Stimulated activated CD8-positive, alpha-beta memory T cell treated with anti-CD3 and anti-CD28 coated beads, Interleukin-4, amount 100 ng/mL, for 48 hours (primary cell): ENCODE measurements at places on chromosomes 4 and X.

DNA sequence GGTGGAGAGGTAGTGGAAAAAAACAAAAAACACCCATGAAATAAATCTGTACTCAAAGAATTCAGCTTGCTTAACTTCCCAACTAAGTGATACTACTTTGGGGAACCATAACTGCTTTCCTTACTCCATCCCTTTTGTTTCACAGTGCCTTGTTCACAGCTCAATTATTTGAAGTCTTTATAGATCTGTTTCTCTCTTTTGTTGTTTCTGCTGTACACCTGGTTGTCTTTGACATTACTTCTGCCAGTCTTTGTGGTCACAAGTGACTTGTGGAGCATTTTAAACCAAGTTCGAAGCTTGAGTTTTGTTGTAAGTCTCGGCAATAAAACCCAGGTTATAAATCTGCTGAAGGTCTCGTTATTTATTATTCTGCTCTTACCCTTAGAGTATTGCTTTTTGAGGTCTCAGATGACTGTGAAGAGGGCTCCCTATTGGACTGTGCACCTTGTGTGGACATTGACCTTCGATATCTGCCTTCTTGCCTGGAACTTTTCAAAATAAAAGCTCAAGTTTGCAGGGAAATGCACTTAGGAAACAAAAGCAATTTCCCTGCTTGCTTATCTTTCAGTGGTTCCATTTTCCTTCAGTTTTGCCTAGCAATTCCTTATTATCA is 59.8 kb downstream of the ANK2 start:
- no peak for DNase-seq

DNA sequence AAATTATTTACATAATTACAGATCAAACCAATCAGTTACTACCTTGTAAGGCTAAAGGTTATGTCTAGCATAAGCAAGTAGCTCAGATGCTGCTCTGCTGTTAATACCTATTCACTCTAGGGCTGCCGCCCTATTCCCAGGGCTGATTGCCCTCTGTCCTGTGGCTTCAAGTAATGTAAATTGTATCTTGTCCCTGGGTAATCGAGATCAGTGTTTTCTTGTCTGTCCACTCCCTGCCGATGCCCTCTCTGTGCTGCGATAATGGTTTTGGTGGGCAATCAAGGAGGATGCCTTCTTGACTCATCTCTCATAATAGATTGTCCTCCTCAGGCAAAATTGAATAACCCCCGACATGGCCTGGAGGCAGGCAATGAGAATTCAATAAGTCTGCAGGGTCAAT is 641.0 kb upstream of the PITX2 start:
- no peak for DNase-seq

- DNase-seq = no peak
Measured at GRCh38 chrX:9698576-9698975, 67.1 kb downstream of the GPR143 start.

DNA sequence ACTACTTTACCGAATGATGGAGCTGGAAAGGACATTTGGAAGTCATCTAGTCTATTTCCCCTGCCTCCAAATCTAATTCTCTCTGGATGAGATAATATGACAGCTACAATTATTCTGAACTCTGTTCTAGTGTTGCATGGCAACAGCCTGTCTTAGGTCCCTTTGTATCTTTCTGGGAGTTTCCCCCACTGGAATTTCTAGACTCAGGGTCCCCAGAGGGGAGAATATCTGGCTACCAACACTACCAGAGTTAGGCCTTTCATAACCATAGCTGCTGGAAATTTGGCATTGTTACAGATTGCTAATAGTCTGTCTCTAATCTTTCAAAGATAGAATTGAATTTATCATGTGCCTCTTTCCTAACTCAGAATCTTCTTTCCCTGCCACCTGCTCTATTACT is 4.5 kb downstream of the MSN start:
- DNase-seq = no peak

- no peak for DNase-seq
Measured at GRCh38 chr4:17997129-17997528, 24.4 kb downstream of the LCORL start.

- no peak for DNase-seq
Measured at GRCh38 chrX:7083021-7083420, 64.5 kb upstream of the STS start.

GRCh38 chr4:2515830-2516550 is 20.5 kb upstream of the FAM193A start:
- no peak for DNase-seq

DNA sequence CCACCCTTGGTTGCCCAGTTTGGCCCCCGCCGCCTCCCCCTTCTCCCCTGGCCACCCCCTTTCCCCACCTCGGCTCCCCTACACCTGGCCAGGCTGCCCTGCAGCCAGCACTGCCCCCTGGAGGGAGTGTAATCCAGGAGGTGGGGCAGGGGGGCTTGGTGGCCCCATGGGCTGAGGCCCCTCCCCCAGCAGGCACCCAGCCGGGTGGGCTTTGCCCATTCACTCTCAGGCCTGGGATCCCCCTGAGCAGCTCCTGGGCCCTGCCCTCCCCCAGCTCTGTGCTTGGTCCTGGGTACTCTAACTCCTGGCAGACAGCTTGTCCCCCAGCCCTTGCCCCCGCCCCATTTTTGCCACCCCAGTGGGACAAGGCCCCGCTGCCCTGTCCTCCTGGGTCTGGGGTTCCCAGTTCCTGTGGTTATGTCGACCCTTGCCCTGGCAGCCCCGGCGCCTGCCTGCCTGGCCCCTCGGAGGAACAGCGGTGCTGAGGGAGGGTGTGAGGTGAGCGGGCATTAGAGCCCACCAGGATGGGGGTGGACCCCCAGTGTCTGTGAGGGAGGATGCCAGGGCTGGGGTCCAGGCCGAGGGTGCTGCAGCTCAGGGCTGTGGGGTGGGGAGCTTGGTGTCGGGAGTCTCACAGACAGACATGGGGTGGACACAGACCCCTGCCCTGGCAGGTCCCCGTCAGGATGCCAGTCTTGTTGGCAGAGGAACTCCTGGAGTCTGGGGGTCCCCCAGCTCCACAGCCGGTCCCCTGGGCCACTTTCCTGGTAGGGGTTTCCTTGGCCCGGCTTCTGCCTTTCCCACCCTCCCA is 10.2 kb downstream of the NAT8L start:
- DNase-seq = no peak

DNA sequence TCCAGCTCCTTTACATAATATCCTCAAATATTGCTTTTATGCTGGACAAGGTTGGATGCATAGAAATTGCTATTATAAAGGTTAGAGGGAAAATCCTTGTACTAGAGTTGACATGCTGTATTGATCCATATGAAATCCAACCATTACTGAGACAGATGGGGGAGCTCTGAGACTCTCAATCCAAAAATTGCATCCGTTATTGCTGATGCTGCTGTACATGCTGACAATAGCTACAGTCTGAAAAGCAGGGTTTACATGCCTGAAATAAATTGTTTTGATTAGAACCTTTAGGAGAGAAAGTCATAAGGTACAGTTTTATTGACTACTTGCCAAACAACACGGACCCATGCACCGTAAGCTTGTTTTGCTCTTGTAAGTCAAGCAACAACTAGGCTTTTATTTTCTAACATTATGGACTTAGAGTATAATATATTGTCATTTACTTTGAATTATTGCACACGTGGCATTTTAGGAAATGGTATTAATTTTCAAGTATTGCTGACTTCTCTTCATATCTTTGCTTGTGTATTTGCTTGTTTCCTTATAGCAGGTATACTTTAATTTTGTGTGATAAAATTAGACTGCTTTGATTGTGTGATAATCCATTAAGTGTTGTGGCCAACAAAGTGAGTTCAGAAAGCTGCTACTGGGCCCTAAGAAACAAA is 1365.2 kb downstream of the STIM2 start:
- no peak for DNase-seq

DNA sequence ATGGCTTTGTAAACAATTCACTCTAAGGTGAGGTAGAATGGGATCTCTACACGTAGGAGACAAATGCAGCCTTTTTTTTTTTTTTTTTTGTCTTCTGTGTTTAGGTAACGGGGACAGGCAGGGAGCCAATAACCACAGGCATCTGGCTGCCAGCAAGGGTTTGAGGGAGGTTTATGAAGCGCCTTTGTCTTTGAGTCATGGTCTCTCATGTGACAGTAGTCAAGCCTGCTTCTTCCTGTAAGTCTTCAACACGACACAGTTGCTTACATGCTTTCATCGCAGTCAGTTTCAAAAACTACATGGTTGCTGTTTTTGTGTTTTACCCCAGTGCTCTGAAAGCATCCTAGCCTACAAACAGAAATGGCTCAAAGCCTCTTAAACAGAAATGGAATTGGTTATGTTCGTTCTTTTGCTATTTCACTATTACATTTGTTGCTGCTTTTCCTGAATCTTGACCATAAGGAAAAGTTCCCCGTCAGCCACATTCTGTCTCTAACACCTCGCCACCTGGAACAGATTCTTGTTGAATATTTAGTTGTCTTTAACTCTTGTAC is 127.8 kb upstream of the METTL14 start:
- no peak for DNase-seq

DNA sequence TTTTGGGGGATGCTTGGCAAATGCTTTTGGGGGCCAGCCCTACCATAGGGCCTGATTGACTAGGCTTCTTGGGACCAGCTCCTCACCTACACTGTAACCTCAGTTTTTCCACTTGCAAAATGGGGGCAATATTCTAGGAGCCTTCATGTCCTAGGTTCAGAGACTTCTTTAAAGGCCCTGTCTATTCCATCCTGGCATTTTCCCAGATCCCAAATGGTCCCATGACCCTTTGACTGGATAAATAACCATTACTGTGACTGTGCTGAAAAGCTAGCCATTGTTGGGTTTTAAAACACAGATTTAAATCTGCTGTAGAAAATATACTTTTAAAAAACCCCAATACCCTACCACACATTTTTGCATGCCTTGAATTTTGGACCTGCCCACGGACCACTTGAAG is 149.8 kb downstream of the EFNB1 start:
- DNase-seq = no peak

- DNase-seq = no peak
Measured at GRCh38 chrX:155592331-155592730, 20.4 kb downstream of the TMLHE start.

GRCh38 chr4:101282076-101282844 is 65.1 kb downstream of the PPP3CA start:
- DNase-seq = peak; percentile 42

- DNase-seq = no peak
Measured at GRCh38 chrX:101265869-101266428, 25.2 kb downstream of the TAF7L start.

DNA sequence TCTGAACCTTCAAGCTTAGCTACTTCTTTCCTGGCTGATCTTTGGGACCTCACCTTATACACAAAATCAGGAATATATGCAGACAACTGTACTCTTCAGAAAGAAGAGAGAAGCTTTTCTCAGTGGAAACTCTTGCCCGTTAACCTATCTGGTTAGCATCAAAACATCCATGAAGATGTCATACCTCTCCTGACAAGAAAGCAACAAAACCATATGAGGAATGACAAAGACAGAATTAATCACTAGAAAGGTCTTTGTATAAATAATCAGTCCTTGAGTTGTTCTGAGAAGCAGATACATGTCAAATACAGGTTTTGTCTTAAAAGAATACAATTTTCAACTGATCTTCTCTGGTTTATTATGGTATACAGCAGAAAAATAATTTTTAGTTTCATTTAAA is 130.8 kb downstream of the FAT4 start:
- DNase-seq = no peak

DNA sequence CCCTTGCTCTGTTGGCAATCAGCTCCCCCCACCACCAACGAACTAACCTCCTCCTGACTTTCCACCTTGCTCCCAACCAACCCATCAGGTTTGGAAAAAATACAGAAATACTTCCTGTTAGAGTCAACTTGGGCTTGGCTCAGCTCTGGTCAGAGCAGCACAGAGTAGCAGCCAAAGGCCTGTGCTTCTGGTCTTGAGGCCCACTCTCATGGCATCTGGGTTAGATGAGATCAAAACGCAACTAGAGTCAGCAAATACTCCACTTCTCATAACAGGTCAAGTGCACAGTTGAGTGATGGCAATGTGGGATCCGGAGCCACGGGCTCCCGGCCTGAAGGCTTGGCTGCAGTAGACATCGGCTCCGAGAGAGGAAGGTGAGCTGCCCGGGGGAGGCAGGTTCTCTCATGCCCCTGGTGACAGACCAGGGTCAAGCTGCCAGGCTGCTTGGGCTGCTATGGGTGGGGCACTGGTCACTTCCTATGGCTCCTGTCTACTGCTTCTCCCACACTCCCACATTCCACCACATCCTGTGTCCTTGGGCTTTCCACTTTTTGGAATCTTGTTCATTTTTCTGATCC is 34.8 kb downstream of the ZNF185 start:
- no peak for DNase-seq

DNA sequence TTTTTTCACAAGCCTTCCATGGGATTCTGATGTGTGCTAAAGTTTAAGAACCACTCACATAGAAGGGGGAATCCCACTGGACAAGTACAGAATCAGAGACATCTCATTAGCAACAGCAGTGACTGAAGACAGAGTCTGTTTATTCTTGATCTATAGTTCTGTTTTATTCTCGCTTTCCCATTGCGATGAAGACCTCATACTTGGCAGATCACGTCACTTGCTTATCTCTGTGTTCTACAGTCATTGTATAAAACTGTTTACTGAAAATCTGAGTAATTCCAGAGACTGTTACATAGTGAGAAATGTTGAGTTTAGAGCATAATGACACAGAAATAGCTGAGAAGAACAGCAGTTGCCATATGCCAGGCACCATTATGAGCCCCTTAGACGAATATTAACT is 185.5 kb downstream of the PTTG2 start:
- no peak for DNase-seq

- peak; percentile 45 for DNase-seq
Measured at GRCh38 chr4:155025762-155026457, 182.5 kb upstream of the NPY2R start.

DNA sequence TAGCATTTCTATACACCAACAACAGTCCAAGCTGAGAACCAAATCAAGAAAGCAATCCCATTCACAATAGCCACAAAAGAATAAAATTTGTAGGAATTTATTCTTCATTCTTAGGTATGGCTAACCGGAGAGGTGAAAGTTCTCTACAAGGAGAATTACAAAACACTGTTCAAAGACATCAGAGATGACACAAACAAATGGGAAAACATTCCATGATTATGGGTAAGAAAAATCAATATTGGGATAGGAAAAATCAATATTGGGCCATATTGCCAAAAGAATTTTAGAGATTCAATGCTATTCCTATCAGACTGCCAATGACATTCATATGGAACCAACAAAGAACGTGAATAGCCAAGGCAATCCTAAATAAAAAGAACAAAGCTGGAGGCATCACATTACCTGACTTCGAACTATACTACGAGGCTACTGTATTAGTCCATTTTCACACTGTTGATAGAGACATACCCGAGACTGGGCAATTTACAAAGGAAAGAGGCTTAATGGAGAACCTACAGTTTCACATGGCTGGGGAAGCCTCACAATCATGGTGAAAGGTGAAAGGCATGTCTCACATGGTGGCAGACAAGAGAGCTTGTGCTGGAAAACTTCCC is 49.1 kb downstream of the NCAPG start:
- DNase-seq = no peak

DNA sequence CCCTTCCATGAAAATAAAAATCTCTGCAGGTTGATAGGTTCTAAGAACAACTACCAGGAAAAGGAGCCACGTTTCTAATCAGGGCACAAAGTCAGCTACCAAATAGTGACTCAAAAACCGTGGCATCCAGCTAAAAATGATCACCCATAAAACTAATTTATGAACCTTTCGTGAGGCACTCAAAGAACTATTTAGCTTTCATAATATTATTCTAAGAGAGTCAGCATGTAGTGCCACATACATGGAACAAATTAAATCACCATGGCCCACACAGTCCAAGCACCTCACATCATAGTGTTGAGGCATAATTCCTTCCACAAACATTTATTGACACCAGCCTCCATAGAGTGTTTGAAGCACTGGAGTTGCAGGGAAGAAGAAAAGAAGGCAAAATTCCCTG is 252.0 kb upstream of the PPARGC1A start:
- no peak for DNase-seq
